Kidney tubule cell (primary cell): ENCODE measurements at places on chromosomes 2 and 18.

- no peak for DNase-seq
These were observed 242.3 kb upstream of the FOSL2 start for GRCh38 chr2:28150236-28150915.

DNA sequence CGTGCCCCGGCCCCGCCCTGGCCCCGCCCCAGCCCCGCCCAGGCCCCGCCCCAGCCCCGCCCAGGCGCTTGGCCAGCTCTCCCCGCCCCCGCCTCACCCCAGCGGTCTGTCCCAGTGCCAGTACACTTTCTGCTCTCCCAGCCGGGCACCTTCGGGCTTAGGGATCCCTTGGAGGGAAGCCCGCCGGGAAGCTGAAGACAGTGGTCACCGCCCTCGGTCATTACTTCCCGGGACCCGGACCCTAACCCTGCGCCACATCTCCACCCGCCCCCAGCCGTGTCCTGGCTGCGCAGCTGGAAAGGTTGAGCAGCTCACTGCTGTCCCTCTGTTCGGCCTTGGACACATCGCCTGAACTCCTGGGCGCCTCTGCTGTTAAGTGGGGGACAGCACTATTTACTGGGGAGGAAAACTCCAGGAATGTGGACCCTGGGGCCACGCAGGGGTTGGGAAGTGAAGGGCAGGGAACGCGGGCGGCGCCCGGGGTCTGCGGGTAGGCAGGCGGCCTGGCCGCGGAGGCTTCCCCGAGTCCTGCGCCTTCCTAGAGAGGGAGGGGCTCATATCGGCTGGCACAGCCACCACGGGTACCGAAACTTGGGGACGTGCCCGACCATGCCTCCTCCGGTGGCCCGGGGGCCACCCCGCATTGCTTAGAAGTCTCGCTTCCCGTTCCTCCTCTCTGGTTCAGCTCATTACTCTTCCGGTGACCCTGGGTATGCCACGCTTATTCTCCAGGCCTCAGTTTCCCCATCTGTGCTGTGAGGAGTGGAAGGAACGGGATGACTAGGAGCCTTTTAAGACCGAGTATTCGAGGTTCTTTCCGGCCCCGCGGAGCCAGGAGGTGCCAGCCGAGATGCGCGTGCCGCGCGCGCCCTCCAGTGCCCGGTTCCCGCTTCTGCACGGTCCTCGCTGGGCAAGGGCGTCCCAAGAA is 121.0 kb downstream of the GYPC start:
- DNase-seq, result peak; percentile 74

DNA sequence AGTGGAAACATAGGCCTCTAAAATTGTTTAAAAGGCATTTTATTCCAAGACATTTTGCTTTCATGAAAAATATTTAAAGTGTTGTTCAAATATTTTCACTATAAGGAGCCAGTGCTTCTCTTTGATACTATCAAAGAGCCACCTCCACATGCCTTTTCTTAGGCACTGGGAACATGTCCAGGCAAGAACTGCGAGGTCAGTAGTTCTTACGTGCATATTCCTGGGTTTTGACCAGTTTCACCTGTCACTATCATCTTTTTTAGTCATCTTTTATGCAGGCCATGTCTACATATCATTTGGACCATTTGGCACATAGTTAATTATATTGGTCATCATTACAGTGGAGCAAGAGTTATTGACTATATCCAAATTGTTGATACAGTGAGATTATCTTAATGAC is 195.3 kb downstream of the CCDC85A start:
- no peak for DNase-seq

DNA sequence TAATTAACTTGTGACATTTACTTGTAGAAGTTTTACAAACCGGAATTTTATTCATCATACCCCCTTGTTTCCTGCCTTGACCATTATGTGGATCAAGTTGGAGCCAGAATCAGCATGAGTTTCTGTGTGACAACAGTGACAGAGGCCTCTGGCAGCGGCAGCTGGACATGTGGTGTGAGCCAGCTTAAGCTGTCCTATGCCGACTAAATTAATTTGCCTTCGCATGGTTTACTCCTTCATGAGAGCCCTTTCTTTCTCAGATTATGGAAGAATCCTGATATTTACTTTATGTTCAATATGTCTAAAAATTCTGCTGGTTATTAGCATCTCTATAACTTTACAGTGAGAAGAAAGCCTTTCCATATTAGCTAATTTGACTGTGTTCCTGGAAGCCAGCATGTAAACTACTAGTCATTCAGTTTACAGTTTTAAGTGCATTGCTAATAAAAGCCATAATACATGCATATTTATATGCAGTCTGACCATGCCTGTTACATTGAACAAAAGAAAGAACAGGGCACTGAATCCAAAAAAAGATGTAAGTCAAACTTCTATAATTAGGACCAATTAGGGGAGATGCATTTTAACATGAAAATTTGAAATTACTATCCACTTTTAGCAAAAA is 495.8 kb upstream of the ACVR2A start:
- DNase-seq, result no peak

GRCh38 chr2:155372969-155373368 is 674.5 kb downstream of the KCNJ3 start:
- peak; percentile 8 for DNase-seq

- no peak for DNase-seq
These were observed 1.8 kb downstream of the ASIC4 start for GRCh38 chr2:219515874-219516629.

DNA sequence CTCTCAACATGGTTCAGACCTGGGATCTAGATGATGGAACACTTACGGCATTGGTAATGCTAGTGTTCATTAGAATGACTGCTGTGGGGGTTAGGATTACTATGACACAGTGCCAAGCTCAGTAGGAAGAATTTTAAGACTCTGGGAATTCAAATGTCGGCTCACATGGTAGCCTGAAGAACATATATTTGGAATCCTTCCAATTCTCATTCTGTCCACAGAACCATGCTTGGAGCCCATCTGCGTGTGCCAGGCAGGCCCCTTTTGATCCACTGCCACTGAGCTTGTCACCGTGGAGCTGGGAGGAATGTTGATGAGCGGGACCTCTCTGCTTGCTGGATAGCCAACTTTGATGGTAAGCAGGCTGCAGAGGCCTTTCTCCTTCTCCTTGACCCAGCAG is 322.0 kb upstream of the SOX11 start:
- DNase-seq, result no peak

DNA sequence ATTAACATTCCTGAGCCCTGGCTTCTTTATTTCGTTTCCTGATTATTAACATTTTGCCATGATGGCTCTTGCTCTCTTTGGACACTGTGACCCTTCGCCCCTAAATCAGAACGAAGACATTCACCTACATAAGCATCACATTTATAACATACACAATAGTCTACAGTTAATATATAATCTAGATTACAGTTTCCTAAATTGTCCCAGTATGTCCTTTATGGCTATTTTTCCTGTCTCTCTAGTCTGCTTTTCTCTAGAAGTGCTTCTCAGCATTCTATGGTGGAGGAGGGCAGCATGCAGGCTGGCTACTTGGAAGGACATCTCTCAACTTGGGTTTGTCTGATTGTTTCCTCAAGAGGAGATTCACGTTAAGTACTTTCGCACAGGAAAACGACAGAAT is 49.9 kb downstream of the FAM210A start:
- no peak for DNase-seq

GRCh38 chr2:112138159-112139032 is at the start of gene FBLN7:
Gene FBLN7 (plus strand): TSS chr2:112138385. CDS start chr2:112138656, 271 bp downstream.
- DNase-seq, result no peak

- peak; percentile 60 for DNase-seq
These were observed 310.4 kb upstream of the SYT4 start for GRCh38 chr18:43587538-43588153.

- DNase-seq, result no peak
These were observed 12.9 kb upstream of the TXNDC2 start for GRCh38 chr18:9872823-9873222.

GRCh38 chr2:9799729-9800632 is 43.3 kb upstream of the TAF1B start:
- DNase-seq, result peak; percentile 81

- DNase-seq, result no peak
These were observed 306.0 kb upstream of the ACVR2A start for GRCh38 chr2:147538821-147539220.

DNA sequence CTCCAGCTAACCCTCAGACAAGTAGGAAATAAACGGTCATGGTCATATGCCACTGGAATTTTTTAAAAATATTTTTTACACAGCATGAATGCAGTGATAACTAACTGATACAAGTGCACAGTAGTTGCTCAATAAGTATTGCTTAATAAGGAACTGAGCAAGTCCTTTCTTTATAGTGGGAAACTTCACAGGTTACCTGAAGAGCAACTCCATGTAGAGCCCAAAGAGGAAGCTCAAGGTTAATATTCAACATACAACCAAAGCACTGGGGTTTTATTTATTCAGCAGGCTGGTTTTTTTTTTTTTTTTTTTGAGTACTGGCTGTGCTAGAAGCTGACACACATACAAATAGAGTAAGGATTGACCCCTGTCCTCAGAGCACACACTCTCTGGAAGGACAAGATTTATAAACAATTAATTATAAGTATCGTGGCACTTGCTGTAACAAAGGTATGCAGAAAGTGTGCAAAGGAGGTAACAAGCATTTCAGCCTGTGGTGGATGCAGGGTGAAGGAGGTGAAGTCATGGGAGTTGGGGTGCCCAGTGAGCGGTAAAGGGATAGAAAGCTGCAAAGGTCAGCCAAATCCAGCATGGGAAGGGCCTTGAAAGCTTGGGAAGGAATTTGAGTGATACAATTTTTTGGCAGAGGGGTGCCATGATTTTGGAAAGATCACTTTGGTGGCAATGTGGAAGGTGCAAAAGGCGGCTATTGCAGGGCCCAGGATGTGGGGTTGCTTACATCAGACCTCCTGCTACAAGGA is 52.7 kb downstream of the ATOH8 start:
- peak; percentile 81 for DNase-seq

DNA sequence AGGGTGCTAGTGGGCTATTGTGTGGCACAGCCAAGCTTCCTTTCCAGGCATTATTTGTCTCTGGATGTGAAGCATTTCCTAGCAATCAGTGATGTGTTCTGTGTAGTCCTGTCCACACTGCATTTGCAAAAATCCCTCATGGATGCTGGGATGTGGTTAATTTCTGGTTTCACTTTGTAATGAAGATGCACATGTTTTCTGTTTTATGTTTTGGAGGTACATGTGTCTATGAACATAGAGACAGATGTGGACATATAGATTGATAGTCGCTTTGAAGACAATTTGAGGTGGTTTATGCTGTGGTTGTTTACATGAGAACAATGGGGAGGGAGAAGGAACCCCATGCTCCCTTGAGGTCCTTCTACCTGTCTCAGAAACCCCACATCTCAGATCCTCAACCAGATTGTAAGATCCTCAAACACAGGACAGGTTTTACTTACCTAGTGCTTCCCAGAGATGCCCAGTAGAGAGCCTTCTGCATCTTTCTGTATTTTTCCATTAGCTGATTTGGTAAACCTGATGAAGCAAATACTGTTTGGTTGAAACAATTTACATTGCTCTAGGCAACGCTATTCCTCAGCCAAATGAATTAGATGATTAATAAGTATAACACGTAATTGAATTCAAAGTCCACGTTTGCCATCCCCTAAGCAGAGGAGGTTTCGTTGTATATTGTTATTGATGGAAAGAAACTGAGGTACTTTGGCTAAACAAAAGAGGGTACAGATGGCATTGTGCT is 204.4 kb downstream of the SPP2 start:
- DNase-seq, result peak; percentile 71

DNA sequence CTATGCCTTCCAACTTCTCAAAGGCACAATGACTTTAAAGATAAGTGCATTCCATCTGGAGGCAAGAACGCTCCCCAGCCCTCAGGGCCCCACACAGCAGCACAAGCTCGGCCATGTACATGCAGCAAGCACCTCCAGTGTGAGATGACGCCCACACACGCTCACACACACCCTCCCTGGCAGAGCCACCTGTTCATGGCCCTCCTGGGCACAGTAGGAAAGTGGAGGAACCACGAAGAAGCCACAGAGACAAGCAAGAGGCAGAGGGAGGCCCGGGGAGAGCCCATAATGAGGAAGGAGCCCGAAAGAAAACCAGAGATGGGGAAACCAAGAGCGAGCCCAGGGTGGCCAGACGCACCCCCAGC is 21.7 kb downstream of the BIN1 start:
- no peak for DNase-seq

DNA sequence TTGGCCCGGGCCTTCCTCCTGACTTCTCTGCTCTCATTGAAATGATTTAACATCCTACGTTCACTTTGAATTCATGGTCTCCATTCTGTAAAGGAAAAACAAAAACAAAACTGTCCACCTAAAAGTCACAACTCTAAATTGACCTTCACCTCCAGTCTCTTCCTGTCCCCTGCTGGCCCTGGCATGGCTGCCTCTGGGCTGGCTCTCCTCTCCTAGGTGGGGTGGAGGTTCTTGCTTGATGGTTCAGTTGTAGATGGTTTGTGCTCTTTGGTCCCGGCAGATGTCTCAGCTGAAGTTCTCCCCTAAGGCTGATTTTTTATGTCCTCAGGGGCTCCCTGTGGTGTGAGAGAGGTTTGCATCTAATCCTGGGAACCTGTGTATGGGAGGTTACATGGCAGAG is 121.1 kb downstream of the ACKR3 start:
- DNase-seq, result no peak

DNA sequence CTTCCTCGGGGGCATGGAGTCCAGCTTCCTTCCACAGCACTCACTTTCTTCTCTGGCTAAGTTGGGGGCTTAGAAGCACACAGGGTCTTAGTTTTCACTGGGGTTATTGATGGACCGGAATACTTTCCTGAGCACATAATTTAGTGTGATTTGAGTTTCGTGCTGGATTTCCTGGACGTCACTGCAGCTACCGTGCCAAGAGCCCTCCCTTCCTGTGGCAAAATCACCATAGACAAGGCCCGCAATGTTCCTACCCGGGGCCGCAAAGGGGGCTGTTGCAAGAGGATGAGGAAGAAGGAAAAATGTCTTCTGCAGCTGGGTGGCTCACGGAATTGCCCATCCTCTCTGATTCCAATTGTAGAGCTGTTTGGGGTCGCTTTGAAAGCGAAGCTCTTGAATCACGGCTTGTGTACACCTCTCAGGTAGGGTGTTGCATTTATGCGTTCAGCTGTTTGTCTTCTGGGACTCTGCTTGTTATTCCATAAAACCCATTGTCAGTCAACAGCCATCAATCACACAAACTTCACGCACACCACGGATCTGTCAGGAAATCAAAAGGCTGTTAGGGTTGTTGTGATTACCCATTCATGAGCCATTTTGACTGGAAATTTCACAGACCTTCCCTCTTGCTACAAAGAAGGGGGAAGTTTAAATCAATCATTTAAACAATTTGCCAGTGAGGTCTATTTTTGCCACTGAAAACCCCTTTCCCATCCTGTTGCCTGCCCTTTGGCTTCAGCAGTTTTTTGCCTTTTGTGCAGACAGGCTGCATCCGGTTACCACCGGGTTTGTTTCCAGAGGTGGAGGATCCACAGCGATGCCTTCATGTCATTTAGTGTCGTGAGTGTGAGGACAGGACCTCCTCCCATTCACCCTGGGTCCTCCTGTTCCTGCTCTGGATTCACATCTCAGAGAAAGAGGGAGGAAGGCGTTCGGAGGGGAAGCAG is 36.0 kb downstream of the SMIM21 start:
- no peak for DNase-seq
